ENCODE measurements at places on chromosomes 5 and 9. TPM values are rescaled to one million over a fixed set of nuclear protein-coding genes. Genes with fewer than 3 reads are reported as not detected.

C5orf46 gene
- not detected for total RNA-seq

SPATA31E1 gene
- total RNA-seq: not detected

CCDC171 gene
- 1.9 TPM for total RNA-seq

C8G gene
- 1.5 TPM for total RNA-seq

GLIPR2 gene
- total RNA-seq: 67.8 TPM

LCN12 gene
- total RNA-seq: 1.7 TPM

SHOC1 gene
- not detected for total RNA-seq

SUB1 gene
- 352 TPM for total RNA-seq

SPINK4 gene
- not detected for total RNA-seq

MIGA2 gene
- 38.3 TPM for total RNA-seq

DNA sequence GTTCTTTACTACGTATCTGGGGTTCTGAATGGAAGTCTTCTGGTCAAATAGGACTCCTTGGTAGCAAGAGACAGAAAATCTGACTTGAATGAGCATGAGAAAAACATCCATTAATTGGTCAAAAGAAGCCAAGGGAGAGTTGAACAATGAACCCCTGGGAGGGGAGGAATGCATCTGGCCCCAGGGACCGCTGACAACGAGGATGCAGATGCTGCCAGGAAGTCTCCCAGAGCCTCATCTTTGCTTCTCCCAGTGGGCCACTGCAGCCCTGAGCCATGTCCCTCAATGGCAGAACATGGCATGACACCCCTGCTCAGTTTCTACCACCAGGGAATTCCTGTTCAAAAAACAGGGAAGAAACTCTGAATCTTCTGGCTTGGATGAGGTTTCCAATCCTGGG lies 50.5 kb upstream of the ICE1 start:
- no peak for DNase-seq

- no peak for DNase-seq
Observed at GRCh38 chr5:57416278-57416994, 66.2 kb downstream of the ACTBL2 start.

GRCh38 chr5:132497488-132497997 lies 7.0 kb upstream of the IRF1 start:
- DNase-seq: peak; percentile 28

DNA sequence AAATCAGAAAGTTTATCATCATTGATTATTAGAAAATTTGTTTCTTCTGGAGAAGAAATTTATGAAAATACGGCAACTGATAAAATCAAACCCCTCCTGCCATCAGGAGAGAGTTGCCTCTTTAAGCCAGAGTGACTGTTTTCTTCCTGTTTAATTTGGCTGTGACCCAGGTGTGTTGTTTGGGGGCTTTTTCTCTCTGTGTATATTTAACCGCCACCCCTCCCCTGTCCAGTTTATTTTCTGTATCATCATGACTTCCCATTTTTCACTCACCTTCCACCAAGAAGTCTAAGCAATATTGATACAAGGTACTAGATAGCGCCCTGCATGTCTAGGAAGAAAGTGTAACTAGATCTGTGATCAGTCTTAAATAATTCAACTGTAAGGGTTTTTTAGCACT lies 50.1 kb downstream of the FAM78A start:
- DNase-seq: no peak

DNA sequence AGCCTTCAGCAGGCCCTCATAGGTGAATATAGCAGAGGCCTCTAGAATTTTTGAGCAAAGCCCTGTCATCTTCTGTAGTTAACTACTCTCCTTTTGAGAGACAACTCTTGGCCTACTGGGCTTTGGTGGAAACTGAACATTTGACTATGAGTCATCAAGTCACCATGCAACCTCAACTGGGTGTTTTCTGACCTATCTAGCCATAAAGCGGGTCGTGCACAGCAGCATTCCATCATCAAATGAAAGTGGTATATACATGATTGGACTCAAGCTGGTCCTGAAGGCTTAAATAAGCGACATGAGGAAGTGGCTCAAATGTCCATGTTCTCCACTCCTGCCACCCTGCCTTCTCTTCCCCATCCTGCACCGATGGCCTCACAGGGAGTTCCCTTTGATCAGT lies 1115.5 kb downstream of the TAF11L14 start:
- DNase-seq: peak; percentile 24

DNA sequence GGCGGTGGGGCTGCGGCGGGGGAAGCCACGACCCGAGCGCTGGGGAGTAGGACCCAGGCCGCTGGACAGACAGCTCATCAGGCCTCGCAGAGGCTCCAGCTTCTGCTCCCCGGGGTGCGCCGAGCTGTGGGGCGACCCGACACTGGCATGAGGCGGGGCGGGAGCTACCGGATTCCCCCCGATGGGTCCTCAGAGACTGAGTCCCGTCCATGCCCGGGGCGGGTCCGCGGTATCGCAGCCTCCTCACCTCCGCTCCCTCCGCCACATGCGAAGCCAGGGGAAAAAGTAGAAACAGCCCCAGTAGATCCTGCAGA lies 2.6 kb upstream of the CCL27 start:
- no peak for DNase-seq

GRCh38 chr5:101009758-101010519 lies 106.9 kb upstream of the ST8SIA4 start:
- no peak for DNase-seq

- DNase-seq: no peak
Observed at GRCh38 chr5:159641371-159642039, 274.8 kb upstream of the ADRA1B start.

DNA sequence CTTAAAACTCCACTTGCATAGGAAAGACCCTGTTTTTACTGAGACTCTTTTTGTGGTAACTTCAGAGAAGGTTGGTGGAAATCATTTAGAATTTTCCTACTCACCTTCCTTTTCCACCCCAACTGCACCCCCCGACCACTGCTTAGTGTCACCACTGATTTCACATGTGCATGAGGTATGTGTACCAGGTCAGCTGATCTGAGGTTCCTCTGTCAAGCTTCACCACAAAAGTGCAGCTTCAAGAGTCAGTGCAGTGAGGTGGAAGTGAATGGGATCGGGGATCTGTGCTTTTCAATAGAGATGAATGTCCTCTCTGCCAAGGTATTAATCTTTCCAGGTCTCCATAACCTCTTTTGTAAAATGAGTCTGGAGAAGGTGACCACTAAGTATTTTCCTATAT lies 260.5 kb upstream of the WWC1 start:
- no peak for DNase-seq

DNA sequence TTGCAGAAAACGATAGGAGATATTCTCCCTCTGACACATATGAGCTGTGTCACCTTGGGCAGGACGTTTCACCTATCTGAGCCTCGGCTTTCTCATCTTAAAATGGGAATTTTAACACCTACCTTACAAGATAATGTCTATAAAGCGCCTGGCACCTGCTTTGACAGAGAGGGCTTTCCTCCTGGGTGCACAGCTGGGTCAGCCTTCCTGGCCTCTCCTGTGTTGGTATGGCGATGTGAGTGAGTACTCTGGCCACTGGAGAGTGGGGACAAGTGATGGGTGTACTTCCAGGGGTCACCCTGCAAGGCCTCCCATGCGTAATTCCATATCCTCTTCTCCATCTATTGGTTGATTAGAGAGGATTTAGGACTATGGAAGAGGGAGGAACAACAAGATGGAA lies 113.1 kb upstream of the SMIM23 start:
- no peak for DNase-seq

GRCh38 chr5:150311015-150311692 lies 8.4 kb upstream of the ARSI start:
- DNase-seq: no peak

DNA sequence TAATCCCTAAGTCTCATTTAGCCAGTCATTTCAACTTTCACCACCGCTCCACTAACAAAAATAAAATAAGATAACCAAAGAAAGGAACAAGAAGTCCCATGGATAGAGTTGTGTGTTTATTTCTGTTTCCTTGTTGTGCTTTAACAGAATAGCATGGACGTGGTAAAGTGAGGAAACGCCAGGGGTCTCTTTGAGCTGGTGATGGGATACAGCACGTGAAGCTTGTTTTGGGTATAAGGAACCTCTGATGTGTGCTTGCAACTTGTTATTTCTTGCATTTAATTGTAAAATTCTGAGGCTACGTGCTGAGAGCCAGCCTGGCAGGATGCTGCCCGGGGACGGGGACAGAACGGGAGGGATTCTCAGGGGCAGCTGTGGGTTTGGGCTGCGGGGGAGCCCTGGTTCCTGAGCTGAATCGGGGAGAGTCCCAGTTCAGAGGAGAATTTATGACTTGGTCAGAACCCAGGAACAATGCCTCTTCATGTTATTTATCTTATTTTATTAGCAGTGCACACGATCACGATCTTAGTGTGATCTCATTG lies 63.4 kb downstream of the ANKRD33B start:
- no peak for DNase-seq

DNA sequence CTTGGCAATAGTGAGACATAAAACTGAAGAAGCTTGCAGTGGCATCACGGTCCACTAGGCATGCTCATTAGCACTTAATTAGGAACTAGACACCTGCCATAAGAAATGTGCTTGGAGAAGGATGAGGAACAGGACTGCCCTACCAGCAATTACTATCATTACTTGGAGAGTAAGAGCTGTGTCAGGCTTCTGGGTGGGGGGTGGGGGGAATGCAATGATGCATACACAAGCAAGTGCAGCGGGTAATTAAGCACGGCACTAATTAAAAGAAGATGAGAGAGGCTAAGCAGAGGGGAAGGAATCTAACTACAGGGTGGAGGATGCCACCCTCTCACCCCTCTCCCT lies 53.1 kb downstream of the TLE1 start:
- DNase-seq: no peak

DNA sequence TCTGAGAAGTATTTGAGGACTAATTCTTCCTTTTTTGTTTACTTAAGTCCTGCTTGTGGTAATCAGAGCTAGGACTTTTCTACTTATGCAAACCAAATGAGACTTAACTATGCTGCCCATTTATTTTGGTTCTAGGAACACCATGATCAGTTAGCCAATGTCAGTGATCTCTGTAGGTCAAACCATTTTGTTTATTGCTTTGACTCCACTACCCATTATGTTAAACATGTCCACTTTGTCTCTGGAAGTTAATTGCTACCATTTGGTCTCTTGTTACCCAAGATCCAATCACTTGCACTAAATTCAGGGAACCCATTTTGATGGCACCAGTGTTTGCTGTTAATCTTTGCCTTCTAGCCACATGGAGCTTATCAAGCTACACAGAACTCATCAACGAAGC lies 161.9 kb downstream of the CCDC171 start:
- DNase-seq: no peak

- no peak for DNase-seq
Observed at GRCh38 chr5:59789197-59789596, 104.3 kb downstream of the PDE4D start.

GRCh38 chr5:174459071-174459702 lies 265.2 kb upstream of the MSX2 start:
- no peak for DNase-seq

DNA sequence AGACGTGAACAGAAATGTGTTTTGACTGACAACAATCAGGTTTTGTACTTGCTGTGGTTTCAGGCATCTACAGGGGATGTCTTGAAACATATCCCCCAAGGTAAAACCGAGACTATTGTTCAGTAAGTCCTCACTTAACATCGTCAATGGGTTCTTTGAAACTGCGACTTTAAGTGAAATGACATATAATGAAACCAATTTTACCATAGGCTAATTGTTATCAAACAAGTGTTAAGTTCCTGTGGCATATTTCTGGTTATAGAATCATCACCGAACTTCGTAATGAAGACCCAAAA lies 16.4 kb upstream of the OMD start:
- no peak for DNase-seq

DNA sequence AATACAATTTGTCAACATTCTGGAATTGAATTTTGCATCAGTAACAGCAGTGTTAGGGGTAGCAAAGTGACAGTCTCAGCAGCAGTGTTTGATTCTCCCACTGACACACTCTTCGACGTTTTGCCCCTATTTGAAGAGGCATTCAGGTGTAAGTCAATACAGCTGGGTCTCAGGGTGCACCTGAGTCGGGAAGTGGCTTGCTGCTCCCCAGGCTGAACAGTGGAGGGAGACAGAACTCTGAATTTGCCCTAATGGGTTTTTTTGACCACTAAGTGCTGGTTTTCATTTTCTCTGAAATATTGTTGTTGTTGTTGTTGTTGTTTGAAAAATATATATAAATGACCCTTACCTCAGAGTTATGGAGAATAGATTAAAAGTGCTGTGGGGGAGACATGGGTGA lies 223.2 kb downstream of the TLR4 start:
- DNase-seq: no peak

- DNase-seq: no peak
Observed at GRCh38 chr5:148347706-148348105, 12.3 kb downstream of the SPINK9 start.
